Right ventricle myocardium inferior (tissue), 1 donor: ENCODE measurements at places on chromosomes 1 and 21.

- DNase-seq, result no peak
Measured at GRCh38 chr1:188669728-188670382, 1807.8 kb downstream of the BRINP3 start.

- peak; percentile 68 for DNase-seq
Measured at GRCh38 chr1:205446828-205447227, 9.0 kb downstream of the BLACAT1 start.

- DNase-seq, result no peak
Measured at GRCh38 chr1:205917466-205918238, 25.6 kb downstream of the SLC26A9 start.

GRCh38 chr1:114384922-114385321, 126.1 kb downstream of the TRIM33 start:
- no peak for DNase-seq

GRCh38 chr1:2610036-2610959, 22.5 kb downstream of the MMEL1 start:
- peak; percentile 51 for DNase-seq

GRCh38 chr1:171899838-171900237, 58.5 kb downstream of the DNM3 start:
- no peak for DNase-seq

DNA sequence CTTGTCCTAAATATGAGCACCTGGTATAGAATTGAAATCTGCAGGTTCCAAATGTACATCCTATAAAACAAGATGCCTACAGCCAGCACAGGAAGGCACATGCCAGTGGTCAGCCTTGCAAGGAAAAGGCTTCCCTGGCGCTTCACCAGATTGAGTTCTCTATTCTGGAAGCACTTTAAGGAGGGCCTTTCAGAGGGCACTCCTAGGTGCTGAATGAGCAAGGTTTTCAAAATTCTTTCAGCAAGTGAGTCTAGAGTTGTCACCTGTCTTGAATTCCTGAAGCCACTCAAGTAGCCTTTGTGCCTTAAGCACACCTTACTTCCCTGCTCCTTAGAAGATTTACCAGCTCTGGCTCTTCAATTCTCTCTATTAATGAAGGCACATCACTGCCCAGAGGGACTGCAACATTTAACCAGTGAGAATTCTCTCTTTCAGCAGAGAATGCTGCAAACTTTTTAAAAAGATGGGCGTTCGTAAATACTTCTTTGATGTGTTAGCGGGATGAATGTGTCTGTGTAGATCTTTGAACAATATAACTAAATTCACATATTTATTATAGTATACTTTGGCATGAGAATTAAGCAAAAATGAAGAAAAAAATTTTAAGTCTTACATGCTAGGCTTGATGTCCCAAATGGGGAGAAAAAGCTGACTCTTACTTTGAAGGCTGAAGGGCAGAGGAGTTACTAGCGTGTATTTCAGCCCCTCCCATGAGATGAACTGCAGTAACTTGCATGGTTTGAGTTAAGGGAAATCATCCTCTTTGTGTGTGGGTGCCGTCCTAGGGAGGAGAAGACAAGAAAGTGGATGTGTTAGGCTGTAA, 162.0 kb downstream of the NTPCR start:
- DNase-seq, result no peak
